Peyer's patch (tissue), 4 donors: ENCODE measurements at places on chromosomes 4 and X.

GRCh38 chrX:33160273-33160672 lies 51.1 kb downstream of the DMD start:
- DNase-seq = no peak

DNA sequence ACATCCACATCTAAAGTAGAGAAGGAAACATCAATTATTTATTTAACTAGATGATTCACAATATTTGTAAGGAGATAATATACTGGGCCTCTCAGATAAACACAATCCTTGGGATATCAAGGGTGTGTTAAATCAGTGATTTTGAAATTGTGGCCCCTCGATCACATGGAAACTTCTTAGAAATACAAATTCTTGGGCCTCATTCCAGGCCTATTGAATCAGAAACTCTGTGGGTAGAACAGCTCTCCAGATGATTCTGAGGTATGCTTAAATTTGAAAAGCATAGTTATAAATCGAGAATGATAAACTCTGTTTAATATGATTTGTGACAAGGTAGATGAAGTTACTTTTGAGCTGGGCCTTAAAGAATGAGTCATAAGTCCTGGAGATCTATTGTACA lies 64.3 kb upstream of the GPR174 start:
- no peak for DNase-seq

DNA sequence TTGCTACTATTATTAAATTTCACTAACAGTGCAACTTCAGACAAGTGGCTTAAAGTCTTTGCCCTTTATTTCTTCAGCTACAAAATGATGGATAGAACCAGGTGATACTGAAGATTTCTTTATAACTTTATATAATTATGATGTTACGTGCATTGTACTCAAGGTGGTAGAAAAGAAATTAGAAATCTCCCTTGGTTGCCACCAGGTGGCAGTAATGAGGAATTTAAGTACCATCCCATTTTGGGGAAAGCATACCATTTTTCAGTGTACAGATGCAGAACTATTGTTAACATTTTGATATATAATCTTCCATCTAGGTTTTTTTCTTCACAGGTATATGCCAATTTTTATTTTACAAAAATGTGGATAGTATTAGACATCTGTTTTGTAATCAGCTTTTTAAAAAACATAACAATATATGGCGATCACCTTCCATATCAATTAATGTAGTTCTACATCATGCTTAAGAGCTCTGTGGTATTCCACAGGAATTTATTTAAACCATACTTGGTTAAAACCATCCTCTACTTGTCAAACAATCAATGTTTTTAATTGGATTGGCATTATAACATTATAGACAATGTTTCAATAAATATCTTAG lies 37.7 kb upstream of the RAB33B start:
- no peak for DNase-seq

GRCh38 chrX:13662355-13662791 lies 9.4 kb downstream of the TCEANC start:
- no peak for DNase-seq

DNA sequence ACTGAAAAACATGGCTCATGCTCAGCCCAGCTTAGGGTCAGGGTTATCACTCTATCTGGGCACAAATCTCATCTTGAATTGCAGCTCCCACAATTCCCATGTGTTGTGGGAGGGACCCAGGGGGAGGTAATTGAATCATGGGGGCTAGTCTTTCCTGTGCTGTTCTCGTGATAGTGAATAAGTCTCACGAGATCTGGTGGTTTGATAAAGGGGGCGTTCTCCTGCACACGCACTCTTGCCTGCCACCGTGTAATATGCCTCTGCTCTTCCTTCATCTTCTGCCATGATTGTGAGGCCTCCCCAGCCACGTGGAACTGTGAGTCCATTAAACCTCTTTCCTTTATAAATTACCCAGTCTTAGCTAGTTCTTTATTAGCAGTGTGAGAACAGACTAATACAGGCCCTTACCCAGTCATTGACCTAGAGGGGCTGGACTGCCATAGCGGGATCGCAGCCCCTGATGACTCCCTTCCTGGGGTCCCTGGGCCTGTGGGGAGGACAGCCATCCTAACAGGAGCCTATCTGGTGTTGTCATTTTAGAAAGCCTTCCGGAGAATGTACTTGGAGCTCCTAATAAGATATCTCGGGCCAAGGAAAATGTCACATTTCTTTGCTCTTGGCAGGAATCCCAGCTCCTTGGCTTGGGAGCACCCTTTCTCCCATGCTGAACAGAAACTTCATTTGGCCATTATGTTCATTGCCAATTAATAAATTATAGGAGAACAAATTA lies 112.6 kb downstream of the PHKA2 start:
- DNase-seq = no peak

DNA sequence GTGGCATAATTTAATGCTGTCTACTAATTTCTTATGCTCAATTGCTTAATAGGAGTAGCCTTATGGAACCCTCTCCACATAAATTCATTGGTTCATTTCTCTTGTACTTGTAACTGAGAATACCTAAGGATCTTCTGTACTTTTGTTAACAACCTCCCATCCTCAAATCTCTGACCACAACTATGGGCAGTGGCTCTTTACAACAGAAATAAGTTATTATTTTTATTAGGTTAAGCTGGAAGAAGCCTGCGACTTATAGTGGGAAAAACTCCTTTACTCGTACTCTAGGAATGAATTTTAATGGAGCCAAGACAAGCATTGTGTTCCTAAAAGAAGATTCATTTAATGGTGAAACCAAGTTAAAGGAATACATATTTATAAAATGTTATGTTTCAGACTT lies 337.1 kb upstream of the CTSO start:
- DNase-seq = no peak

- DNase-seq = no peak
Observed at GRCh38 chr4:72394012-72394663, 174.9 kb downstream of the ADAMTS3 start.

DNA sequence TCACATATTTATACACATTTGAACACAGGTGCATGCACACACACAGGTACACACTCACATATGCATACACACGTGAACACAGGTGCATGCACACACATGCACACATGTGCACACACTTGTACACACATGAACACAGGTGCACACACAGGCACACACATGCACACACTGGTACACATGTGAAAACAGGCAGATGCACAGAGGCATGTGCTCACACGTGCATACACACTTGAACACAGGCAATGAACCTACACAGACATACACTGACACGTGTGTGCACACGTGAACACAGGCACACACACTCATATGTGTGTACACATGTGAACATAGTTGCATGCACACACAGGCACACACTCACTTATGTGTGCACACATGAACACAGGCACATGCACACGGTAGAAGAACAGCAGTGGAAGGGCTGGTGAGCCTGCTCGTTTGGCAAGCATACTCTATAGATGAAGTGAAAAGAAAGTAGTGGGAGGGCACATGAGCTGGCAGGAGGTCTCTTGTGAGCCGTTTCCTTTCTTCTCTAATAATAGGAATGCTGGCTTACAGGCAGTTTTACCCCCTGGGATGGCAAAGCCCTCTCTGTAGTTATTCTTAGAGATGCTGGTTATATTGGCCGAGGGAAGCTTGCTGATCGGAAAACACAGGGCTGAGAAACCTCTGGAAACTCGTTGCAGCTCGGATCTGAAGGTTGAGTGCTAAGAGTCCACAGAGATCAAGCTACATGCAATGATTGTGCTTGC lies 279.6 kb upstream of the CLNK start:
- no peak for DNase-seq

GRCh38 chr4:57148177-57148576 lies 38.0 kb upstream of the IGFBP7 start:
- no peak for DNase-seq

GRCh38 chr4:48360285-48361011 lies 19.1 kb downstream of the SLAIN2 start:
- DNase-seq = no peak

DNA sequence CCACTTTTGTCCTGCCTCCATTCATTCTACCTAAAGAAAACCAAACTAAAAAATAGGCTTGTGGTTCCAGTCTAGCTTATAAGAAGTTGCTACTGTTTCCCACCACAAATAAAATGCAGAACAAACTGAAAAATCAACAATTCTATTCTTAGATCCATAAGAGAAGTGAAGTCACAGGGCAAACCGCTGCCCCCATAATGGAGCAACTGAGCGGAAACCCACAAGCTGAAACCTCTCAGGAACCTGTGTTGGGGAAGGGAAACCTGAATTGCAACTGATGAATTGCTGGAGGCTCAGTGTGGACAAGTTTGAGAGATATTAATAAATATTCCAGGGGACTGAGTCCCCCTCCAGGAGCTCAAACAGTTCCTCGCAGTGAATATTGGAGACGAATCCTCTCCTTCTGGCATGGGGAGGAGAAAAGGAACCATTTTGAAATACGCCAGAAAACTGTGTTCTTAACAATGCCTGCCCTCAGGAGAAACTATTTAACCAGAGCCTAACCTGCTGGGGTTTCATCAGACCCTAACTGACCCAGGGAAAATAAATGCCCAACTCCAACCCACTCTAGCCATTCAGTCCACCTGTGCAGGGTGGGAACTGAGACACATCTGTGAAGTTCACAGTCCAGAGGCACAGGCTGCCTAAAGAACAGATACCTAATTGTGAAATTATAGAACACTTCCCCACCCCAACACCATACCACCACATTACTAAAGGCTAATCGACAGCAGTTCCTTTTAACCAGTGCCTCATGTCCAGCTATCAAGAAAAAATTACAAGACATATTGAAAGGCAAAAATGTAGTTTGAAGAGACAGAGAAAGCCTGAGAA lies 22.8 kb upstream of the SH3RF1 start:
- no peak for DNase-seq

DNA sequence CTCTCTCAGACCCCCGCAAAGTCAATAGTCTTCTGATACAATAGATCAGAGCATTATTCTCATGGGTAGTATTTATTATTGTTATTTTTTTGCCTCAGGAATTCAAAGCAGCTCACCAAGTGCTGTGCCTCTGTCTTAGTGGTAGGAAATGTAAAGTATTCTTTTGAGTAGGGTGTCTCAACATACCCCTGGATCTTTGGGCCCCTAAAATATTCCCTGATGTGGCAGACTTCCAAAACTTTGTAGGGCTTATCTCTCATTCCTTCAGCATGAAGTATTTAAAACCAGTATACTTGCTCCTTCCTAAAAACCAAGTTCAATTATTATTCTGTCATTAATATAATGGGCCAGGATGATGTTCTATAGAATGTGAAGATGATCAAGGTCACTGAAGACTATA lies 115.3 kb upstream of the ZNF827 start:
- DNase-seq = no peak

- DNase-seq = no peak
Observed at GRCh38 chr4:140705625-140706275, 50.4 kb downstream of the TBC1D9 start.

DNA sequence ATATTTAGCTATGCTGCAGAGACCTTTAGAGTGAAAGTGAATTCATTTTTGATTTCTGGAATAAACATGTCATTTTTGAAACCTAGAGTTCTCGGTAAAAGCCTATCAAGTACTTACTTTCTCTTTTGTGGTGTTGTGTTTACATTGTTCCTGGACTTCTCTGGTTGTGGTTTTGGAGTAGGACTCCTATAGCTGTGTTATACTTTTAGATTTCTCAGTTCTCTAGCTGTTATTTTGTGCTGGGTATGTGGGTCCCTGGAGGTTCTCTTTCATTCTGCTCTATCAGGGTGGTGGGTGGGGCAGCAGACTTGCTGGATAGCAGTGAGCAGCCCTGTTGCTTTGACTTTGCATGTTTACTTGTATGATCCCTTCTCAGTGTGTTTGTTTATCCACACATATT lies 25.6 kb upstream of the MSMO1 start:
- DNase-seq = no peak

DNA sequence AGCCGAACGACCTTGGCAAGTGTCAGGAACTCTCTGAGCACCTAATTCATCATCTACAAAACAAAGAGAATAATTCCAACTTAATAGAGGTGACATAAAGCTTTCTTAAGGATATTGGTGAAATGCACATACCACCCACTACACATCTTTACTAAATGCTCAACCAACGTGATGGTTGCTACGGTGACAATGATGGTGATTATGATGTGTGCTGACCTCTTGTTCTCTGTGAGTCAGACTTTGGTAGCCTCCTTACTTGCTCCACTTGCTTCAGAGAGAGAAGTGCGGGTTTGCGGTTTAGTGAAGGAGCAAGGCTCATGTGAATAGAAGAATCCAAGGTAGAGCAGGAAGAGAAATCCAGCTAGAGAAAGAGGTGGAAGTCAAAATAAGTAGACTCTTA lies 52.8 kb upstream of the CLNK start:
- DNase-seq = no peak

GRCh38 chr4:112509243-112510141 lies 6.5 kb downstream of the NEUROG2 start:
- DNase-seq = no peak

DNA sequence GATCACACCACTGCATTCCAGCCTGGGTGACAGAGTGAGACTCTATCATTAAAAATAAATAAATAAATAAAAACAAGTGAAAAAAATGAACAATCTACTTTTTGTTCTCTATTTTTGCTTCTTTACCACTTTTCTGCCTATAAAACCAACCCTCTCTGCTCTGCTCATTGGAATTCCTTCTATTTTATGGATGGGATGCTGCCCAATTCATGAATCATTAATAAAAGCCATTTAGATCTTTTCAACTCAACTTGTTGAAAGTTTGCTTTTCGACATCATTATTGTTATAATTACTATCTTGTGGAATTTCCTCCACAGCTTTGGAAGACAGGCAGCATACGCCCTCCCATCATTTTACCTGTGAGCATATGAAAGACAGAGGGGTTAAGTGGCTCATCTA lies 52.1 kb upstream of the SMIM10 start:
- DNase-seq = no peak

GRCh38 chr4:9745782-9746181 lies 35.7 kb upstream of the DRD5 start:
- DNase-seq = no peak

GRCh38 chrX:57137501-57137900 lies 304 bp upstream of the SPIN2A start:
- no peak for DNase-seq

- no peak for DNase-seq
Observed at GRCh38 chrX:13086076-13086475, 41.7 kb upstream of the FAM9C start.

GRCh38 chr4:80423553-80424224 lies 88.2 kb downstream of the CFAP299 start:
- no peak for DNase-seq

DNA sequence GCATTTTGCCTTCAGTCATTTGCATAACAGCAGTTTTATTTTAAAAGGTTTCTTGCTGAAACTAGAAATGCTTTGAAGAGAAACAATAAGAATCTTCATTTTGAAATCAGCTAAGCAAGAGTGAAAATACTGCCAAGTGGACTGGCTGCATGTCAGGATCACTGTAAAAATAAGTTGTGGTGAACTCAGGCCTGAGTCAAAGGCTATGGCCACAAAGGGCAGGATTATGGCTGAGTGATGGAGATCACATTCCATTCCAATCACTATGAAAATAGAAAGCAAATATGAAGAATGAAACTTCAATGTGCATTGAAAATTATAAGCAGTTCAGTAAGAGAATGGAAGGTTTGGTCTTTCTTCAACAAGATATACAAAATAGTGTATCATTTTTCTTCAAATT lies 224.5 kb downstream of the PCDH18 start:
- DNase-seq = no peak

- DNase-seq = no peak
Observed at GRCh38 chr4:5365071-5366008, 314.1 kb downstream of the STK32B start.

GRCh38 chrX:76915836-76916235 lies 488.3 kb downstream of the MAGEE1 start:
- DNase-seq = no peak

GRCh38 chrX:129686422-129686948 lies 31.7 kb upstream of the APLN start:
- DNase-seq = no peak

GRCh38 chrX:138723301-138723700 lies 11.8 kb upstream of the FGF13 start:
- no peak for DNase-seq
